ENCODE measurements at places on chromosomes 3 and 15.

GRCh38 chr15:90106522-90107117, 4.4 kb upstream of the IDH2 start:
- no peak for DNase-seq

GRCh38 chr15:72252663-72253299, 19.6 kb downstream of the PARP6 start:
- no peak for DNase-seq

- no peak for DNase-seq
Measured at GRCh38 chr3:141894524-141895176, 18.2 kb downstream of the ATP1B3 start.

DNA sequence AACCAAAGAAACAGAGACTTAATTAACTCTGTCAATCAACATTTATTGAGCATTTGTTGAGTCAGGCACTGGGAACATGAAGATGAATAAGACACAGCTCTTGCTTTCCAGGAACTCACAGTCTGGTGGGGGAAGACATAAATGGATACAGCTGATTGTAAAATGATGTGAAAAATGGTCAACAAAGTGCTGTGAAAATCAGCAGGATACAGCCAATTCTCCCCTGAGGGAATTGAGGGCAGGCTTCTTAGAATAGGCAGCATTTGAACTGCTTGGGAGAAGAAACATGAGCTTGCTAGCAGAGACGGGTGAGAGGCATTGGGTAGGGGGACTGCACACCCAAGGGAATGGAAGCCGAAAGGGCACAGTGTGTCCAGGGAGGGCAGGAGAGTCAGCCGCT, 41.1 kb downstream of the MFSD1 start:
- DNase-seq = no peak

DNA sequence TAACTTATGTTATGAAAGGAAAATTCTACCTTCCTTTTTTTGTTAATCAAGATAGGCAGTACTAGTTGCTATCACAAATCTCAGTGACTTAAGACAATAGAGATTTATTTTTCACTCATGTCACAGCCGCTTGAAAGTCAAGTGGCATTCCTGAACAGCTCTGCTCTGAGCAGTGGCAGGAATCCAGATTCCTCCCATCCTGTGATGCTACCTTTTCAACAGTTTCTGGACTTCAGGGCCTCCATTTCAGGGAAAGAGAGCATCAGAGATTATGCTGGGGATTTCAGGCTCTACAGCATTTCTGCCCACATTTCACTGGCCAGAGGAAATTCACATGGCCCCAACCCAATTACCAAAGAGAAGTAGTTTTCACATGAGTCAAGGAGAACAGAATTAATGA, 83.4 kb downstream of the IL1RAP start:
- DNase-seq = no peak
